Endothelial cell of umbilical vein (primary cell): ENCODE measurements at places on chromosomes 2 and 18. TPM values are rescaled to one million over a fixed set of nuclear protein-coding genes. Genes with fewer than 3 reads are reported as not detected.

The SLC14A1 gene
- not detected in 2 replicates for polyA plus RNA-seq

The CD28 gene
- polyA plus RNA-seq, result not detected in 2 replicates

The FSHR gene
- not detected in 2 replicates for polyA plus RNA-seq

The CD302 gene
- polyA plus RNA-seq, result 9.0 and 10.4 TPM in 2 replicates

The KLHL14 gene
- not detected in 2 replicates for polyA plus RNA-seq

GRCh38 chr2:124822516-124822915 is 797.4 kb downstream of the CNTNAP5 start:
- DNase-seq, result no peak

- DNase-seq, result peak; percentile 29
Measured at GRCh38 chr2:3169106-3169870, 208.3 kb downstream of the EIPR1 start.

DNA sequence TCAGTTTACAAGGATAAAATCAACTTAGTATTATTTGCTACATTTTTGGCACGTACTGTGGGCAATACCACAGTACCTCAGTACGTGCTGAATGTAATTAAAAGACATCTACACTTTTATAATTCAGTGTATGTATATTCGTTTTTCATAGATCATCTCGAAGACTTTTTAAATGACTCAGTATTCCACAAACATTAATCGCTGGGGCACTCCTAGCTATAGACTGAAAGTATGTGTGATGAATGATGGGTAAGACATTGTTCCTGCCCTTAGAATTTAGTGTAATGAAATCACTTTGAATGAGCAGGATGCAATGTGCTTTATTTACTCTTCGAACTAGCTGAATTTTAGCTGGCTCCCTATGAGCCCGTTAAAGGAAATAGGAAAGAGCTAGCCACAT is 245.6 kb upstream of the RASGRP3 start:
- DNase-seq, result no peak

- DNase-seq, result no peak
Measured at GRCh38 chr2:63569740-63570139, 18.5 kb downstream of the WDPCP start.

DNA sequence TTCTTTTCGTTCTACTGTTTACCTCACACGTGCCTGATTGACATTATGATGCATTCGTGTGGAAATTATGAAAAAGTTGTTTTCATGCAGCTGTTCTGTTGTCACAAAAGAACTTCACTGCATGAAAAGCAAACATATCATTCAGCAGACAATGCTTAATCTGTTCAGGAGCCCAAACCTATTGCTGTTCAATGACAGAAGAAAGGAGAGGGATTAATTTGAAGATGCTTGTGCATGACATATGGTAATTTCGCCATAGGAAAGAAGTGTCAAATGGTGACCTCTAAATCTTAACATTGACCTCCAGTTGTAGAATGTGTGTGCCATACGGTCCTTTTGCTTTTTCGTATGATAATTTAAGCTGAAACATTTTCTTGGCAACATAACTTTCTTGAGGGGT is 124.5 kb downstream of the WDR7 start:
- no peak for DNase-seq

GRCh38 chr2:193101591-193101990 is 906.9 kb upstream of the TMEFF2 start:
- no peak for DNase-seq

DNA sequence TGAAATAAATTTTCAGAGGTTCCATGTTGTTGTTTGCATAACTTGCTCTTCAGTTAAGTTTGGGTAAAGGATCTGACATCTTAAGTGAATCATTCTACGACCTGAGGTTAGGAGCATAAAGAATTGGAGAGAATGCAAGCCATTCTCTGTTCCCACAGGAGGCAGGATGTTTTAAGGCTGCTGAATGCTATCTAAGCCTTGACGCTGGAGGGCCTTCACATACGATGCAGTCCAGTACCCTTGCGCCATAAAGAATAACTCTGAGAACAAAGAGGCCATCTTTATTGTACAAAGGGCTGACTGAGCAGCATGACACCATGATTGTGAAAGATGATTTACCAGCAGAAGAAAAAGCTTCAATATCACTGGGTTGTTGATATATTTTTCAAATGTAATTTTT is 198.4 kb downstream of the NYAP2 start:
- no peak for DNase-seq

DNA sequence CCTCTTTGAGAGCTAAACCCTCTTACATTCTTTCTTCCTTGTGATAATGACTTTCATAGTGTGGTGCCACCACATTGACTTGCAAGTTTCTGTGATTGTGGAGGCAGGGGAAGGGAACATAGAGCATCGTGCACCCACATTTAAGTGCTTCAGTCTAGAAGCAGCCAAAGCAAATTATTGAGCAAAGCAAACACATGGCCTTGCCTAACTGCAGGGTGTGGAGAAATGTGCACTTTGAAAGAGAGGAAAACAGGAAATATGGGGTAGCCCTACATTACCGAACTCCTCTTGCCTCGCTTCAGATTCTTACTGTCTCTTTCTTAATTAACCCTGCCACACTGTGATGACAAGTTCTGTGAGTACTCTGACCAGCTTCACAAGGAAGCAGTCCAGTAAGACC is 814.6 kb downstream of the SLC4A3 start:
- no peak for DNase-seq

GRCh38 chr2:190927301-190927700 is 46.7 kb downstream of the GLS start:
- DNase-seq, result no peak

DNA sequence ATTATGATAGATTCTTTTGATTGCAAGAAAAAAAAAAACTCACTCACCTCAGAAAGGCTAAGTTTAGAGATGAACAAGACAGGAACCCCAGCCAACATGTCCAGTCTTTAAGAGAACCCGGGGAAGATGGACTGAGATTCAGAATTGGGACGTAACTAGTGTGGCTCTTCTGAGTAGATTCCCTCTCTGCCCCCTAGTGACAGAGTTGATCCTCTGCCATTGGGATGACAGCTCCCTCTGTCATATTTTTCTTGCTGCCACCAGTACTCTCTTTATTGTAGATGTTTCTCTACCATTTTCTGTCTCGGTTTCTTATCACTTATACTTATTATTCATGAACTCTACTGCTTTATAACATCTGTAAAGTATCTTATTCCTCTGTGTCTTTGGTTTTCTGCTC is 77.7 kb downstream of the GULP1 start:
- DNase-seq, result peak; percentile 70

DNA sequence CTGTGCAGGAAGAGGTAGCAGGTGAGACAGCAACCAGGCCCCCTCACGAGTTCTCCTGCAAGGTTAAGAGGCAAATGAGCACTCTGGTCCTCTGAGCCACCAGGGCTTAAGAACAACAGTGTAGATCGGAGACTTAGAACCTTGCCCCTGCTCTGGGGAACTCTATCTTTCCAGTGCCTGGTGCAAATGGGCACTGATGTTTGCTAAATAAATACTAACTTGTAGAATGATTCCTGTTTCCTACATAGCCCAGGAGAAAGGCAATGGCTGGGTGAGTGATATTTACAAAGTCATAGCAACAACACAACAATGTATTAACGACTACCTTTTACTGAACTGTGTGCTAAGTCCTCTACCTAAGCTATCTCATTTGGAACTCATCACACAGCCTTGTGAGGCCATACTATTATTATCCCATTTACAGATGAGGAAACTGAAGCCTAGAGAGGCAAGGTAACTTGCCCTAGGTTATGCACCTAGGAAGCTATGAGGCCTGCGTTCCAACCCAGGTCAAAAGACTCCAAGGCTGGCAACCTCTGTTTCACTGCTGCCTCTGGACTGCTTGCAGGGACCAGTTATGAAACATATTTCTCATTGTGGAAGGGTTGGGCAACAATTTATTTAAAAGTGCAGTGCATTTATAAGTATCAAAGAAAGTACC is 4.3 kb downstream of the ATP8B1 start:
- no peak for DNase-seq

DNA sequence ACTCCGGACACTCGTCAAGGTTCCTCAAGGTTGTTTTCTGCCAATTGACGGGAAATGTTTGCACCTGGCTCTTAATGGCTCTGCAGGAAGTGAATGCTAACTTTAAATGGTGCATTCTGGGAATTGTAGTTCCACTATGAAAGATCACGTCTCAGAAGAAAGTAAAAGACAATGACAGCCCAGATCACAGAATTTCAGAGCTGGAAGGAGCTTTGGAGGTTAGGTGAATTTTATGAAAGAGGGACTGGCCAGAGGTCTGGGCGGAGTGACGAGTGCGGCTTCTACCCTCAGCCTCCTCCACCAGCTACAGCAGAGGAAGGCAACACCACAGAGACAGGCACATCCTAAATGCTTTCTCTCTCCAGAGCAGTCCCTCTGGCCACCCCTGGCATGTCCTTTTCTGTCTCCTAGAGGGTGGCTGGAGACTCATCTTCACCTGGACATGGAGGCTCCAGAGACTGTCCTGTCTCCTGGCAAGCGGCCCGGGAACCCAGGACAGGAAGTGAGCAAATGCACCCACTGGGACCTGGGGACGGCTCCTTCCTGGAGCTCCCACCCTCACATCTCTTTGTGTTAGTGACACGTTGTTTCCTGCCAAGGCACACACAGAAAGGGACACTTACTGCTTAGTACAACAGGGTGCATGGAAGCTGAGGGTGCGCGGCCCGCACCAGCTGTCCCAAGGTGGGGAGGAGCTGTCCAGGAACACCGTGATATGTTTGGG is 19.4 kb downstream of the THAP4 start:
- peak; percentile 41 for DNase-seq
